ENCODE measurements at places on chromosomes 5 and 9.

DNA sequence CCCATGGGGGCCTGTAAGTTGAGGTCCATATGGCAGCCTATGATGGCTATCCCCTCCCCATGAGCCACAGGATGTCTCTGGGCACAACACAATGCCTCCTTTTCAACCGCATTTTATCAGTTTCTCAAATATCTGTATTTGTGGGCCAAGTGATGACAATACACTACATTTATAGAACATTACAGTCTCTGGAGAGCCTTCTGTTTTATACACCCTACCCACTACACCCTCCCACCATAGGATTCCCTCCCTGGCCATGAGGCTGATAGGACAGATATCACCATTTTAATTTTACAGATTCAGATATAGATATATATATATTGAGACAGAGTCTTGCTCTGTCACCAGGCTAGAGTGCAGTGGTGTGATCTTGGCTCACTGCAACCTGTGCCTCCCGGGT lies 236.8 kb downstream of the ENC1 start:
- DNase-seq, result no peak

GRCh38 chr9:120477534-120478001 lies 102.4 kb downstream of the CDK5RAP2 start:
- DNase-seq, result no peak

- DNase-seq, result peak; percentile 61
Measured at GRCh38 chr9:88052321-88052965, 78.1 kb upstream of the CDK20 start.

GRCh38 chr9:85514256-85514655 lies 227.5 kb downstream of the AGTPBP1 start:
- no peak for DNase-seq

GRCh38 chr5:51488803-51489642 lies 105.8 kb downstream of the ISL1 start:
- DNase-seq, result no peak

All from GF-D8 (cell line).